Effector memory CD8-positive, alpha-beta T cell (primary cell): ENCODE measurements at places on chromosomes 1 and 21.
A peak's percentile ranks its signal among the peaks of the same experiment; 100 is the strongest.

- peak overlapping the region; percentile 87 for H3K27ac ChIP-seq
- H3K4me3 ChIP-seq: peak overlapping the region; percentile 77
- peak; percentile 13 for DNase-seq
- no peaks in the 10 kb centered on the region for H3K27me3 ChIP-seq
- H3K4me1 ChIP-seq: peaks cover 73% of the 10 kb centered on the region
These were observed 169.1 kb downstream of the TRIM33 start for GRCh38 chr1:114341856-114342255.

- DNase-seq: no peak
- no peaks in the 10 kb centered on the region for H3K36me3 ChIP-seq
- H3K4me3 ChIP-seq: no peak overlapping the region
- H3K27me3 ChIP-seq: peaks cover 10% of the 10 kb centered on the region
- no peak overlapping the region for H3K27ac ChIP-seq
These were observed 56.0 kb upstream of the DPYD start for GRCh38 chr1:97976801-97977200.

- no peak overlapping the region for H3K27ac ChIP-seq
- H3K27me3 ChIP-seq: no peaks in the 10 kb centered on the region
- no peak overlapping the region for H3K4me3 ChIP-seq
- no peak for DNase-seq
These were observed 8.3 kb downstream of the DNAI4 start for GRCh38 chr1:66916320-66916719.

GRCh38 chr1:15945011-15945831 is 30.7 kb downstream of the ZBTB17 start:
- H3K4me3 ChIP-seq: no peak overlapping the region
- H3K27me3 ChIP-seq: no peaks in the 10 kb centered on the region
- DNase-seq: no peak
- peaks cover 28% of the 10 kb centered on the region for H3K4me1 ChIP-seq
- peak overlapping the region; percentile 56 for H3K27ac ChIP-seq

DNA sequence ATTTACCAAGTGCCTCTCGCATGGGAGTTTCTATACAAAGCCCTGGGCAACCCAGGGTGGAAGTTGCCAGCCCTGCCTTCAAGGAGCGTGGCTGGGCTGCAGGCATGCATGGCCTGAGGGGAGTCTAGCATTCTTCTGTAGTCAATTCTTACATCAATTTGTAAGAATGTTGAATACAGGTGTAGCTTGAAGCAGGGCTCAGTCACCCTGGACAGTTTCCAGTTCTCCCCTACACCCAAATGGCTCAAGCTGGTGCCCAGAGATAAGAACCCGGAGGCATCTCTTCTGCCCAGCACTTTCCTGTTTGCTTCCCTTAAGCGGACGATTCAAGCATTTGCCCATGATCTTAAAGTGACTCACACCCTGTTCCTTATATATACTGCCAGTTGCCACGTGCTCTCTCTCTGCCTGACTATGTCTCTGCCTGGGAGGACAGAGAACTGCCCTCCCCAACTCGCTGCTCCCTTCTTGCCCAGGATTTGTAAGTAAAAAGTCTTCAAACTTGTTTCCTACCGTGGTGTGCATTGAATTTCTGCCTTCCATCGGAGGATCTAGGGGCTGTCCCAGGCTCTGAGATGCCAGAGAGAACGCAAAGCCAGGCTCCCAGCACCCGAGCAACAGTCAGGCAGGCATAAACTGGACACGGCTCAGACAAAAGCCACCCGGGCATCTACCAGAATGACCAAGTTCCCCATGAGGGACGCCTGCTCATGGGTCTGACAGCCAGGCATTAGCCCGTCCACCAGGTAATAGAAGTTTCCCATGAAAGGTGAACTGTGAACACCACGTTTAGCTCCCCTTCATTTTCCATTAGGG is 50.9 kb upstream of the AJAP1 start:
- no peaks in the 10 kb centered on the region for H3K36me3 ChIP-seq
- no peak overlapping the region for H3K4me3 ChIP-seq
- no peak overlapping the region for H3K27ac ChIP-seq
- no peak for DNase-seq

DNA sequence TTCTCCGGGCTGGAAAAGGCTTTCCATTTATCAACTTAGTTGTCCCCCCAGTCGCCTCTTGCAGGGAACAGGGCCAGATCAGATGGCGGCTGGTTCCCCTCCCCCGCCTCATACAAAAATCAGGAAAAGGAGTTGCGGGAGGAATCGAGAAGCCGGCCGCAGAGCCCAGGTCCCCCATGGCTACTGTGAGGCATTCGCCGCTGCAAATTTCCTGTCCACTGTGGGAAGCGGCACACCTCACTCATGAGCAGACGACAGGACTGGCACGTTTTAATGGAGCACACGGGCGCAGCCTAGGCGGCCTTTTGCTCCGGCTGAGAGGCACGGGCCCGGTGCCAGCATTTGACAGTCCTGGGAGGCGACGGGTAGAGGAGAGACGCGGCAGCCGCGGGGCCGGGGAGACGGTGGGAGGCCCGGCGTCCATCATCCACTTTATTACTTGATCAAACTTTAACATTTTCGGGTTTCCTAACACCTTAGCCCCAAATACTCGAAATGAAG is 1.1 kb downstream of the GNG4 start:
- H3K4me1 ChIP-seq: peaks cover 7% of the 10 kb centered on the region
- peak overlapping the region; percentile 81 for H3K4me3 ChIP-seq
- no peak for DNase-seq
- H3K27me3 ChIP-seq: peaks cover 81% of the 10 kb centered on the region

DNA sequence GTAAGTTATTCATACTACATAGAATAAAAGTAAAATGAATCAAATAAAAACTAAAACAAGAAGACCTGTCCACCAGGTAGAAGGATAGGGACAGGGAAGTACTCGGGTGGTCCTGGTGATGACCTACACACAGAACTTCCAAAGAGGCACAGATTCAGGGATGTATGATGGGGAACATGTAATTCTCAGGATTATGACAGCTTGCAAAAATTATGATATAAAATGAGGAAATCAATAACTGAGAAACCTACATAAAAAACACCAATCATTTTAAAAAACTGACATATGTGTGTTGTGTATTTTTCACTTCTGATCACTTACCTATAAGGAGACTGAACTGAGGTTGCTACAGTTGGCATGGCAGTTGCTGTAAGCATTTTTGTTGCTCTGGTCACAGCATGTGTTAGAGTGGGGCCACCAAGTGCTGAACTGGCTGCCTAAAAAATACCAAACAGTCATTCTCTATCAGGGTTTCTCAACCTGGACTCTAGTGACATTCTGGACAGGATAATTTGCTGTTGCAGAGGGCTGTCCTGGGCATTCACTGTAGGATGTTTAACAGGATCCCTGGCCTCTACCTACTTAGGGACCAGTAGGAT is 73.8 kb downstream of the USP24 start:
- peaks cover 11% of the 10 kb centered on the region for H3K4me1 ChIP-seq
- no peak overlapping the region for H3K4me3 ChIP-seq
- peak overlapping the region; percentile 94 for H3K27ac ChIP-seq
- peaks cover 40% of the 10 kb centered on the region for H3K36me3 ChIP-seq
